Activated CD8-positive, alpha-beta memory T cell treated with anti-CD3 and anti-CD28 coated beads, Interleukin-2, amount 10 ng/mL, durations not matched to agents 7 days and 5 days (primary cell): ENCODE measurements at places on chromosomes 7 and 10. TPM values are rescaled to one million over a fixed set of nuclear protein-coding genes. Genes with fewer than 3 reads are reported as not detected.

GRCh38 chr10:75814014-75814413 lies 382.6 kb downstream of the LRMDA start:
- no peak for DNase-seq

GRCh38 chr10:133110133-133110532 lies 22.4 kb downstream of the ADGRA1 start:
- DNase-seq: no peak

GRCh38 chr7:158638001-158638400 lies 50.4 kb upstream of the PTPRN2 start:
- no peak for DNase-seq

TAS2R39 gene
- not detected for total RNA-seq

DNA sequence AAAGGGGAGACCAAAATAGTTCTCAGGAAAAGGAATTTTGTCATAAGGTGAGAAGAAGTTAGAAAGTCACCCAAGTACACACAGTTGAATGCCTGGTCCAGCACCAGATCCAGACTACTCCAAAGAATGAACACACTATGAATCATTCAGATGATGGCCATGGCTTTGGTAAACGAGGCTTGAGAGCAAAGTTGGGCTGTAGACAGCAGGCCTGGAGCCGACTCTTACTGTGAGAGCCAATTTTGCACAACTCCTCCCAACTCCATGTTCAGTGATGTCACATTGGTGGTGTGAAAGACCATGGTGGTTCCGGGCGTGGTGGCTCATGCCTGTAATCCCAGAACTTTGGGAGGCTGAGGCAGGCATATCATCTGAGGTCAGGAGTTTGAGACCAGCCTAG lies 131.6 kb downstream of the PKD1L1 start:
- DNase-seq: no peak

DNA sequence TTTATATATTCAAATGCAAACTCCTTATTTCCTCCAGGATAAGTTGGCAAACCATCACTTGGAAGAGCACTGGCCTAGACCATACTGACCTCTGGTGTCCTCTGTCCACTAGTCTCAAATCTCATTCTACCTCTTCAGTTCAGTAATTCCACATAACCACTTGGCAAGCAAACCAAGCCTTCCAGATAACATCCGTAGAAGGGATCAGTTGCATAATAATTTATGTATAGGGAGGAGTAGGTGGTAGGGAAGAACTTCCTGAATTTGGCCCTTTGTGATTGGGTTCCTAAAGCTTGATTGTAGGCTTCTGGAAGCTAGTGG lies 55.0 kb downstream of the WAC start:
- DNase-seq: no peak

PTPRN2 gene
- total RNA-seq: 3.2 TPM

DNA sequence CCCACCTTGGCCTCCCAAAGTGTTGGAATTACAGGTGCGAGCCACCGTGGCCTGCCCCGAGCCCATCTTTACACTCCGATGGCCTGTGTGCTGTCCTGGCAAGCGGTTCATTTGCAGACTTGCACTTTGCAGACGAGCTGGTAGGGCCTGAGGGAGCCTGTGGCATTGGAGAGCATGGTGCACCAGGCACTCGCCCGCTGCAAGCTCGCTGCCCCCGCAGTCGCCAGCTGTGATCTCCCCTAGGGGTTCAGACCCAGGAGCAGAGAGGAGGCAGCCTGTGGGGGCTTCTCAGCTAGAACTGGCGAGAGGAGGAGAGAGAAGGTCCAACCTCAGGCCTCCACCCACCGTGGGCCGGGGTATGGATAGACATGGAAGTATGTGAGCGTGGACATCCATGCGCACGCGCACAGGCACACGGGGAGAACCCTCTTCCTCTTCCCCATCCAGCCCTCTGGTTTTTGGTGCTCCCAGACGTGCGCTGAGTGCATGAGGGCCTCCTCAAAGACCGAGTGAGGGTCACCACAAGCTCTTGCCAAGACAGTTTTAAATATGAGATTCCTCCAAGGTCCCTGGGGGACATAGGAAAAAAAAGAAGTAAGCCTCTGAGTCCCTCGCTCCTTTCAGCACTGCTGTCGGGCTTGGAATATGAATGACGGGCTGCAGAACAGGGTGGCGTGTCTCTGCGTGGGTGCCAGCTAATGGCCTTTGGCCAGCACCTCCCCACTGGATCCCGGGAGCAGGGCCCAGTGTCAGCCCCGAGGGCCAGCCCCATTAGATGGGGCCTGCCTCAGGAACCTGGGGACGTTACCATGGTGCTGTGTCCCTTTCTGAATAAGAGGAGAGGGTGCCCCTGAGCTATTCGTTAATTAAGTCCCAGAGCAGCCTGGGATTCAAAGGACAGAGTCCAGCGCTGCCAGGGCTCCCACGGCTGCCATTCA lies 15.1 kb upstream of the TTYH3 start:
- DNase-seq: no peak

DNA sequence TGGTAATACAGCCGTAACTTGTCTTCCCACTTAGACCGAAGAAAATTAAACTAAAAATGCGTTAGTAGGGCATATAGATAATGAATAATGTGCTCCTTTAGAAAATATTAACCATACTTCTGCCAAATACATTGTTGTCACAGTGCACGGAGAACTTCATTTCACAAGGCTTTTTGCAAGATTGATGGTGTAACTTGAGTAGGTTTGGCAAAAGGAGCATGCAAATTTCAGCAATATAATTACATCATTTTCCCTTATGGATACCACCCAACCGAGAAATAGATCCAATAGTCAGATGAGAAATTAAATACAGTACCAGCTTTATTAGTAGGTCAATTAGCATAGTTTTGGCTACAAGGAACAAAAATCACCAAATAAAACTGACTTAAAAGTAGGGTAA lies 792.6 kb upstream of the C7orf33 start:
- no peak for DNase-seq

MMRN2 gene
- not detected for total RNA-seq

IFRD1 gene
- 46.4 TPM for total RNA-seq

- DNase-seq: no peak
Observed at GRCh38 chr10:126842356-126842755, 62.9 kb upstream of the DOCK1 start.

PKD2L1 gene
- total RNA-seq: not detected

GRCh38 chr7:85030893-85031292 lies 156.0 kb downstream of the SEMA3D start:
- no peak for DNase-seq

DNA sequence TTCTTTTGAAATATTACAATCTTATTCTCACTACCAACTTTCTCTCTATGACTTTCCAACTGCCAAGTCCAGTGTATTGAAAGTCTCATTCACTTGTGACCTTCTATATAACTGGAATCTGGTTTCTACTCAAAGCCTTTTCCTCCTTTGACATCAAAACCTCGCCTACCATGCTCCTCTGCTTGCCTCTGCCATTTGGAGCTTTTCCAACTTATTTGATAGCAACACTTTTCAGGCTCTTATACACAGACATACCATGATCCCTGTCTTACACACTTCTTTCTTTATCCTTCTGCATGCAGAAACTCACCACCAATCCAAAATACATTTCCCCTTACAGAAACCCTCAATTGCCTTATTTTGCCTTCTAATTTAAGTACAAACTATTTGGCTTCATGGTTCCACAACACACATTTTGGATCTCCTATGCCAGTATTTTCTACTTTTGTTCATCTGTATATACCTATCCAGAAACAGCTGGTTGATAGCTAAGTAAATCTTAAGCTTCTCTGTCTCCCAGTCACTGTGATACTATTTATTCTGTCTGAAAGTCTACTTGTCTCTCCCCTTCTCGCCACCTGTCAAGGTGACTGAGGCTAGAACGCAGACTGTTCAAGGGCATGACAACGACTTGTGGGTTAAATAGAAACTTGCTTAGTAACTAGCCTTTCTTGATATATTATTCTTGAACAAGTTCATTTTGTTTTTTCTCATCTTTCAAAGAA lies 22.4 kb downstream of the GNG11 start:
- DNase-seq: no peak

DNA sequence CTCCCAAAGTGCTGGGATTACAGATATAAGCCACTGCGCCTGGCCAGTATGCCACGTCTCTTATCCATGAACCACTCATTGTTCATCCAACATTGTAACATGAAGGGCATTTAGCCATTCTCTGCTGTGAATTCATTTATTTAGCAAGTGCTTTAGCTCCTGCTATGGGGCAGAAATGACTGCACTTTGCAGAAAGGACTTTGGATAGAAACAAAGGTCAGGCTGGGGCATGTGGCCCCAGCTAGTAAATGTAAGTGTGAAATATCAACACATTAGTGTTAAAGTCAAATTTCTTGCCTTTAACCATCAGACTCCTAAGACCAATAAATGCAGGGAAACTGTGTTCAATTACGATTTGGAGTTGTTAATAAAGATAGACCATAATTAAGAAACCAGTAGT lies 27.7 kb upstream of the TAX1BP1 start:
- DNase-seq: no peak

DNA sequence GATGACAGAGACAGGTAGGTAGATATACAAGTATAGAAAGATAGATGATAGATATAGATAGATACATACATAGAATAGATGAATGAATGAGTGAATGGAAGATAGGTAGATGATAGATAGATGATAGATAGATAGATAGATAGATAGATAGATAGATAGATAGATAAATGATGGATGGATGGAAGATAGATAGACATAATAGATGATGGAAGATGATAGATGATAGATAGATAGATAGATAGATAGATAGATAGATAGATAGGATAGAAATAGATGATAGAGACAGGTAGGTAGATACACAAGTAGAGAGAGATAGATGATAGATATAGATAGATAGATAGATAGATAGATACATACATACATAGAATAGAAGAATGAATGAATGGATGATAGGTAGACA lies 510.1 kb upstream of the AUTS2 start:
- no peak for DNase-seq

GRCh38 chr10:133565441-133566294 lies at the start of gene SYCE1:
Gene SYCE1, minus strand, starts transcription at chr10:133565583. Its CDS starts 54 bp downstream, at chr10:133565529.
- peak; percentile 46 for DNase-seq

INSYN2A gene
- not detected for total RNA-seq

DNA sequence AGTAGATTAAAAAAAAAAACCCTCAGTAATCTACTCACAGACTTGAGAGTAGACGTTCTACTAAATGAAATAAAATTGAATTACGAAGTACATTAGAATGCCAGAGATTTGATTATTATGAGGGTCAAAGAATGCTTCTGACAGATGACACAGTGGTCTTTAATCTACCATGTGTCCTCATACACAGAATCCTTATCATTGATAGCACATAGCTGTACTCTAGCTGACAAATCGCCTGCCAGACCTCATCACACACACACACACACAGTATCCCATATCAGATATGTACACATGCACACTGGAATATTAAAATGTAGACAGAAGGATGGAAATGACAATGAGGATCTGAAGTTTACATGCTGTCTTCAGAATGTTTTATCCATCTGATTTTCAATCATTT lies 104.6 kb downstream of the SORCS1 start:
- no peak for DNase-seq

EPHA1 gene
- 0.47 TPM for total RNA-seq

PDGFA gene
- 0.67 TPM for total RNA-seq

HTR5A gene
- total RNA-seq: not detected

- DNase-seq: peak; percentile 56
Observed at GRCh38 chr7:127107601-127108007, 145.1 kb downstream of the GRM8 start.

SLC16A9 gene
- total RNA-seq: not detected

SYT15B gene
- total RNA-seq: 0.26 TPM

DNA sequence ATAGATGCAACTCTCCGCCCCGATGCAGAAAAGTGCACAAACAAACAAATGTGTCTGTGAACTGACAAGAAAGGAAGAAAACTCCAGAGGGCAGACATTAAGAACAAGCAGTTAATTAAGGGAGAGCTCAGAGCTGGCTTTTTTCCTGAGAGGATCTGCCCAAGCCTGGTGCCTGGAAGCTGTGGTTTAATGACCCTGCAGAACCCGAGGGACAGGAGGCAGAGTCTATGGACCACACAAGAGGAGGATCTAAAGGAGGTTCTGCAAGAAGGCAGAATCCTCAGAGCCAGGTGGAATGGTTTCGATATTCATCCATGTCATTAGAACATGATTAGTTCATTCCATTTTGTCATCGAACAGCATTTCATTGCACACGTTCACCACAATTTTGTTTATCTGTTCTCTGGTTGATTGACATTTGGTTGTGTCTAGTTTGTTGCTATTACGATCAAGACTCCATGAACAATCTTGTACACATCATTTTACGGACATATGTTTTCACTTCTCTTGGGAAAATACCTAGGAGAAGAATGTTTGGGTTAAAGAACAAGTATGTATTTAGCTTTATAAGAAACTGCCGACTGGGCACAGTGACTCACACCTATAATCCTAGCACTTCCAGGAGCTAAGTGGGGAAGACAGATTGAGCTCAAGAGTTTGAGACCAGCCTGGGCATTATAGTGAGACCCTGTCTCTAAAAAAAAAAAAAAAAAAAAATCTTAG lies 560.2 kb downstream of the CALN1 start:
- DNase-seq: no peak

- no peak for DNase-seq
Observed at GRCh38 chr7:33903791-33904680, 1.3 kb upstream of the BMPER start.

HOXA2 gene
- not detected for total RNA-seq

- DNase-seq: no peak
Observed at GRCh38 chr7:54860843-54861242, 101.8 kb upstream of the SEC61G start.

- DNase-seq: no peak
Observed at GRCh38 chr10:90204956-90205314, 503.5 kb downstream of the KIF20B start.

TLX1 gene
- not detected for total RNA-seq

ZPBP gene
- not detected for total RNA-seq

HOXA1 gene
- 0.28 TPM for total RNA-seq

COX15 gene
- 42.1 TPM for total RNA-seq

CFAP69 gene
- not detected for total RNA-seq

DNA sequence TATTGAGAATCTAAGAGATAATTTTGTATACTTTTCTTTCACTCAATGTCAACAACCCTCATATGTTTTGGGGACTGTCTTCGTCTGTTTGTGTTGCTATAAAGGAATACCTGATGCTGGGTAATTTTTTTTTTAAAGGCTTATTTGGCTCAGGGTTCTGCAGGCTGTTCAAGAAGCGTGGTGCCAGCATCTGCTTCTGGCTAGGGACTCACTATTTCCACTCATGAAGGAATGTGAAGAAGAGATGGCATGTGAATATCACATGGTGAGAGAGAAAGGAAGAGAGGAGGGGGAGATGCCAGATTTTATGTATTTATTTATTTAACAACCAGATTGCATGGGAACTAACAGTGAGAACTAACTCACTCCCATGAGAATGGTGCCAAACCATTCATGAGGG lies 827.4 kb upstream of the PHF14 start:
- DNase-seq: no peak

MYH16 gene
- total RNA-seq: not detected

DNA sequence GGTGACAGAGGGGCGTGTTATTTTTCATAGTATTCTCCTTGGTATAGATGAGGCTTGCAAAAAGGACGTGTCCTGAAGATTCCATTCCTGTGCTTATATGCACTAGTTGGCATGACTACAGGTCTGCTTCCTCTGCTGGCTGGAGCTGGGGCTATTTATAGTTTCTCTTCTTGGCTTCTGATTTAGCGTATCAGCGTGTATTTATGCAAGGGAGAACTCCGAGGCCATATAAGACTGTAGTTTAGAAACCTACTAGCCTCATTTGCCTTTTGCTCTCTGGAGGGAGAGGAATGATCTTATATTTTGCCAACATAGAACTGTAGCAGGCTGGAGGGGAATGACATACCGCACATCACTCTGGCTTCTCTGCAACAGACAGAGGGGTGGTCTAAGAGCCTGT lies 39.7 kb downstream of the CACNB2 start:
- no peak for DNase-seq

C7orf33 gene
- not detected for total RNA-seq

GRCh38 chr7:14698239-14698638 lies 204.3 kb downstream of the DGKB start:
- DNase-seq: no peak
